ENCODE measurements at places on chromosomes 4 and X. TPM values are rescaled to one million over a fixed set of nuclear protein-coding genes. Genes with fewer than 3 reads are reported as not detected.

The PWWP3B gene
- under 0.01 TPM for total RNA-seq

The PPEF1 gene
- total RNA-seq = not detected

The P2RY10 gene
- not detected for total RNA-seq

The PPBP gene
- not detected for total RNA-seq

The NR3C2 gene
- 1.5 TPM for total RNA-seq

The PAGE5 gene
- total RNA-seq = not detected

The ZNF630 gene
- total RNA-seq = 1.5 TPM

The GPR50 gene
- total RNA-seq = not detected

The ARHGEF9 gene
- total RNA-seq = 13.6 TPM

The DCLK2 gene
- 12.2 TPM for total RNA-seq

The C4orf50 gene
- not detected for total RNA-seq

The FGF13 gene
- 6.2 TPM for total RNA-seq

The TMEM255A gene
- not detected for total RNA-seq

The TMEM144 gene
- total RNA-seq = 3.1 TPM

The SSX4 gene
- total RNA-seq = not detected

The CXCL3 gene
- total RNA-seq = 0.68 TPM

The ANAPC4 gene
- total RNA-seq = 16.5 TPM

The CXCL6 gene
- 0.47 TPM for total RNA-seq

The FAT4 gene
- total RNA-seq = 10.5 TPM

The TKTL1 gene
- not detected for total RNA-seq

The SMIM10L2A gene
- total RNA-seq = 0.35 TPM

The AKAP4 gene
- total RNA-seq = not detected

The GAGE12E gene
- not detected for total RNA-seq

The CXCL13 gene
- total RNA-seq = not detected

The CENPVL1 gene
- not detected for total RNA-seq

The GPR119 gene
- not detected for total RNA-seq

The ZCCHC13 gene
- not detected for total RNA-seq

The NAT8L gene
- under 0.01 TPM for total RNA-seq

The FAM184B gene
- not detected for total RNA-seq

The PDLIM3 gene
- 307 TPM for total RNA-seq

The SPANXA1 gene
- not detected for total RNA-seq

The HSFX2 gene
- 0.30 TPM for total RNA-seq

The LUZP4 gene
- not detected for total RNA-seq

The HELT gene
- not detected for total RNA-seq

The DCAF4L1 gene
- total RNA-seq = 0.12 TPM

The TLR3 gene
- total RNA-seq = 0.60 TPM

The ANKRD50 gene
- total RNA-seq = 76.4 TPM

The CENPE gene
- 3.9 TPM for total RNA-seq

The F8 gene
- total RNA-seq = 1.7 TPM

The HTR2C gene
- total RNA-seq = not detected

The APLN gene
- total RNA-seq = 0.83 TPM

The PNMA3 gene
- total RNA-seq = 0.70 TPM

The IL9R gene
- total RNA-seq = not detected

The UGT2B15 gene
- not detected for total RNA-seq

The ANK2 gene
- total RNA-seq = 17.0 TPM

The ETDB gene
- total RNA-seq = not detected

The TMEM156 gene
- total RNA-seq = not detected

The TMEM271 gene
- total RNA-seq = not detected

The SUPT20HL1 gene
- total RNA-seq = not detected

The TLR2 gene
- 0.12 TPM for total RNA-seq

The GPAT3 gene
- 1.1 TPM for total RNA-seq

The PGRMC1 gene
- 94.2 TPM for total RNA-seq

The SPOCK3 gene
- 0.60 TPM for total RNA-seq

The CSAG1 gene
- not detected for total RNA-seq

The DCHS2 gene
- not detected for total RNA-seq

Measured in smooth muscle cell of the coronary artery (primary cell).